ENCODE measurements at places on chromosomes 2 and 18.

- DNase-seq = no peak
Measured at GRCh38 chr18:22488554-22488953, 70.8 kb upstream of the CTAGE1 start.

GRCh38 chr2:8558096-8558495 is 123.8 kb upstream of the ID2 start:
- no peak for DNase-seq

DNA sequence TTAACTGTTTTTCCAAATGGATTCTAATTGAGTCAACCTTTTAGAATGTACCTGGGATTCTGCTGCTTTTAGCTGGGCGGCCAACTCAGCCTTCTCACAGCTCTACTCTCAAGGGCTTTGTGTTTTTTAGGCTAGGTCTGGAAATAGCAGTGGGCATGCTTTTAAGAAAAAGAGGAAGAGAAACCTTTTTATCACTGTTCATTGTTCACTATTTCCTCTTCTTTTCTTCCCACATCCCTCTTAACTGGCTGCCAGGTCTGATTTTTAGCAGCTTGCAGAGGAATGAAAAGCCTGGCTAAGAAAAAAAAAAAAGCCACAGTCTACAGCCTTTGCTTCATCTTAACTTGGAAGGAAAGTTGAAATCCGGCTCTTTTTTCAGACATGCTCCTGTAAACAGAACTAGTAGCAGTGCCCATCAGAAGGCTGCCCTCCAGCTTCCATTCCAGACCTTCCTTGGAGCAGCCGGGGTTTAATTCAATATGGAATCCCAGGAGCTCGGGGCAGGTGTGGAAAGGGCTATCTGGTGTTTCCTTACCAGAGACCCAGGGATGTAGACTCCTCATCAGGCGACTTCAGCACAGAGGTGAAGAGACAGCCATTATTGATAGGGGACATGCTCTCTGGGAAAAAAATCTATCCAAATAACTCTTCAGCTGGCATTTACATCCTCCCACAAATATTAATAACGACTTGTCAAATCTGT is 230.7 kb downstream of the MYO3B start:
- no peak for DNase-seq

DNA sequence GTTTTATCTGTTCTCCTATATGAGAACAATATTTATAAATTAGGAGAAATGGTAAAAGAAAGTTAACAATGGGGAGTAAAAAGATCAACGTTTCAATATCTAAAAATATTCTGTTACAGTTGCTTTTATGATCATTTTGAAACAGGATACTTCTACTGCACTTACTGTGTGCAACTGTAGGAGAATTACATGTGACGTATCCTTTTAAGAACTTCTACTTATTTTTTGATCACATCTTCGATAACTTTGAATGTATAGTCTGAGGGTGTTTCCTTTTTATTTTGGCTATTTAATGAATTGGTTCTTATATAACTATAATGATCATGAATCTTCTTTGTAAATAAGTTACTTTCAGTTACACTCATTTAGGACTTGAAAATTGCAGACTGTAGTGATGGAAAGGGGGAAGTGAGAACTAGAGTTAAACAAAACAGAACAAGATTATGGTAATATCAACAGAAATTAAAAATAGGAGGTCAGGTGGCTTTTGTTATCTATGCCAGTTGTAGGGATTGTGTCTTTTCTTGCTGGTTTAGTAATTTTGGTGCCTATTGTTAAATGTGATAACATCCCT is 109.9 kb downstream of the MSTN start:
- DNase-seq = no peak

- DNase-seq = no peak
Measured at GRCh38 chr2:44148999-44149398, 19.7 kb upstream of the PPM1B start.

GRCh38 chr18:7488571-7488970 is 78.5 kb upstream of the PTPRM start:
- DNase-seq = no peak

DNA sequence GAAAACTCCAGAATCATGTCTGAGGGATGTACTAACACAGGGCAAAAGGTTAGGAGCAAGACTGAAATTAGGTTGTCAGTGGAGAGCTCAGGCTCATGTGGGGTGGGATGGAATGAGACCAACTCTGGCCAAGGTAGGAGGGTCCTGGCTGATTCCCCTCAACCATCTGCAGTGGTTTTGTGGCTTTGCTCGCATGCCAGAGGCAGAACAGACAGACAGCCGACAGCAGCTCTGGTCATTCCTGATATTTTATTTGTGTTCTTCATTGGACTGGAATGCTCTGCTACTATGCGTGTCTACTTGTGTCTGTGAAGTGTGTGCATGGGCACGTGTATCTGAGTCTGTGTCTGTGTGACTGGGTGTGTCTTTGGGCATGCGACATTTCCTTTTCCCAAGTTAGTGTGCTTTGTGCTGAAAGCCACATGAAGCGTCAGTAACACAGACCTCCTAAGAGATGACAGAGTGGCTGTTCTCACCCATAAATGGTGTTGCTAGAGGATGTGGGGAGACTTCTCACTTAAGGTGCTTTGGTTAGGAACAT is 239.5 kb downstream of the CNTNAP5 start:
- DNase-seq = no peak

DNA sequence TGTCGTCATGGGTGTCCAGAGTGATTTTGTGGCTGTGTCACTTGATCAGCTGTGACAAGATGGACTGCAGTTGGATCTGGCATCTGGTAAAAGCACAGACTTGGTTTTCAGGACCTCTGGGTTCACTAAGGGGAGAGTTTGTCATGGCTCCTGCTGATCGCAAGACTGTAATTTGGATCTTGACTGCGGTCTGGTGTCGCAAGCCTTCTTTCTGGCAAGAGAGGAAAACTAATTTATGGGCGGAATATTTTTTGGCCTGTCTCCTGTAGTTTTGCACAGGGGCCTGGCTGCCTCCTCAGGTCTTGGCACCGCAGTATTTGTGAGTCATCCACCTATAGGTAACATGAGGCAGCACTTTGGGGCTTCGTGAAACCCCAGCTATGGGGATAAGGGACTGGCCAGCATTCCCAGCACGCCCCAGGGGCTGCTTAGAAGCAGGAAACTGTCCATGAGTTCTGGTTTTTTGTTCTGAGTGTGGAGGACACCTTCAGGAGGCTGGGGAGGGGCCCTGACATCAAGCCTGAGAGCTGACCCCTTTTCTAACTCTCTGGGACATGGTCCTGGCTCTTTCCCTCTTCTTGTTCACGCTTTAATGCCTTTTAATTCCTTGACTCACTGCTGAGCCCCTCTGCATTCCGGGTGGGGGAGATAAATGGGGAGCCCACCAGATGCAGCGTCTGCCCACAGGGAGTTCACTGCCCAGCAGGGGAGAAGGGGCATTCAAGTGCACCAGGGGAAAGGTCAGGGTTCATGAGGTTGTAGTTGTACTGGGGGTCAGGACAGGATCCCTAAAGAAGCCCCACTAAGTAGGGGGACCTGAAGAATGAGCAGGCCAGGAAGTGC is 12.2 kb downstream of the SH3BP4 start:
- DNase-seq = no peak

- DNase-seq = no peak
Measured at GRCh38 chr2:147845411-147845971, 662 bp downstream of the ACVR2A start.

GRCh38 chr18:57790316-57790715 is 12.8 kb downstream of the ATP8B1 start:
- DNase-seq = no peak

GRCh38 chr2:17643031-17643615 is 102.6 kb downstream of the VSNL1 start:
- DNase-seq = no peak

DNA sequence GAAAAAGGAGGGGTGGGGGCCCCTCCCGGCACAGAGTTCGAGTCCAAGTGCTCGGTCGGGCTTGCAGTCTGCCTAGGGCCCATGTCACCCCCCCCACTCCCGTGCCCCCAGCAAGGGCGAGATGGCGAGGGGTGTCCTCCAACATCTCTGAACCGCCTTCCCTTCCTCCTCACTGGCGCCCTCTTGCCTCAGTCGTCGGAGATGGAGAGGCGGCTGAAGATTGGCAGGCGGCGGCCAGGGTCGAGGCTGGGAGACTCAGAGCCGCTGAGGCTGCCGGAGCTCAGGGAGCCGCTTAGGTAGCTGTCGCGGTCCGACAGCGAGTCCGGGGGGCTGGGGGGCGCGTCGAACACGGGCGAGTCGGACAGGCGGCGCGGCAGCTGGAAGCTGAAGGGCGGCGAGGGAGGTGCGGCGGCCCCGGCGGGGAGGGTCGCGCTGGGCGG is 2.3 kb downstream of the ZFP36L2 start:
- no peak for DNase-seq

- no peak for DNase-seq
Measured at GRCh38 chr2:224601923-224602322, 16.8 kb upstream of the CUL3 start.

DNA sequence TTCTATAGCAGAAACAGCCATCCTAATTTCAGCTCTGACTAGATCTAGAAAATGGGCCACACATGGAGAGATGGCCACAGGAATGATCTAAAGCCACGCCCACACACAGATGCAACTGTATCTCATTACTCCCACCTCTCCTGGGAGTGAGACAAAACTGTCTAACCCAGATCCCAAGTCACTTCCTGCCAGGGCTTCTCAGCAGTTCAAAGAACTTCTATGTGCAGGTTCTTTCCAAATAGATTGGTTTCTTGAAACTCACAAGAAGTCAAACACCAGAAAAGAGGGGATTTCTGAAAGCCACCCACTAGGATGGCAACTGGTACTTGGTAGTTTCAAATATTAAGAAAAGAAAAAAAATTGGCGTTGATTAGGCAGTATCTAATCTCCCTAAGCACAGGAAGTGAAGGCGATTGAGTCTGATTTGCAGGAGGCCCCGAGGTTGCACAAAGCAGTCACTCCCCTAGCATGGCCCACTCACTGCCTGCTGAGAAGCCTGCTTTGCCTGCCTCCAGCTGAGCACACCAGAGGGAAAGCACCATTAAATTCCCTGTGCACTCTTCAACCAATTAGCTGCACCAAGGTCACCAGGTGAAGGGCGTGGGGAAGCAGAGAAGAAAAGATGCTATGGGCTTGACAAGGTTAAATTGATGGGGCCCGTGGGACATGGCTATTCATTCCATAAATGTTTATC is 51.1 kb downstream of the PAPOLG start:
- no peak for DNase-seq

DNA sequence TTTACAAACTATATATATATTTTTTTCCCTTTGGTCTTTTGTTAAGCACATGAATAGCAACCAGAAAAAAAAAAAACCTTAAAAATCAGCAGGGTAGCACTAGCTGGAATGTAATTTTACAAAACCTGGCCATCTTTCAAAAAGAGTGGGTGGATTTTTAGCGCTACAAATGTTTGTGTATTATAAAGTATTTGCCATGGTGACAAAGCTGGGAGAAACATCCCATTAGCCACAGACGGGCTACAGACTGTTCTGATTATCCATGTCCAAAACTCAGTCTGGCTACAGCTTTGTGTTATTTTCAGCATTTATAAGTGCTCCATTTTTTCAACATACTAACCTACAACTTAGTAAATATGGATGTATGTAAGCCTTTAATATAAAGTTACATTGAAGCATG is 249.5 kb upstream of the TANK start:
- DNase-seq = no peak

GRCh38 chr18:51862051-51862715 is 477.8 kb upstream of the DCC start:
- DNase-seq = no peak

DNA sequence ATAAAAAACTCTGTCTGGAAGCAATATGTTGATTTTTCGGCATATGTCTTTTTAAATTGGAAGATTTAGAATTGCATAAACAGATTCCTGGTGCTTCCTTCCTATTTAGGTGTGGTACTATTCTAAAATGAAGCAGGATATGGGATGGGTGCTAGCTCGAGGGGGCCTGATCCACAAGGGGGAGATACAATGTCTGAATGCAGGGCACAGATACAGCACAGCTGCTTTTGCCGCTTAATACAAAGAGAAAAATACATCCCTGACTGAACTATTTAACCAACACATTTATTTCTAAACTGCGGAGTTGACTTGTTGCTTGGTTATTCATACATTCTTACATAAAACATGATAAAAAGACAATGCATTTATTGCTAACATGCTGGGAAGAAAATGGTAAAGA is 169.1 kb downstream of the TMEFF2 start:
- DNase-seq = no peak

- no peak for DNase-seq
Measured at GRCh38 chr2:25624635-25625034, 48.7 kb downstream of the DTNB start.

GRCh38 chr2:74291218-74291544 is 52.0 kb downstream of the SLC4A5 start:
- DNase-seq = no peak

DNA sequence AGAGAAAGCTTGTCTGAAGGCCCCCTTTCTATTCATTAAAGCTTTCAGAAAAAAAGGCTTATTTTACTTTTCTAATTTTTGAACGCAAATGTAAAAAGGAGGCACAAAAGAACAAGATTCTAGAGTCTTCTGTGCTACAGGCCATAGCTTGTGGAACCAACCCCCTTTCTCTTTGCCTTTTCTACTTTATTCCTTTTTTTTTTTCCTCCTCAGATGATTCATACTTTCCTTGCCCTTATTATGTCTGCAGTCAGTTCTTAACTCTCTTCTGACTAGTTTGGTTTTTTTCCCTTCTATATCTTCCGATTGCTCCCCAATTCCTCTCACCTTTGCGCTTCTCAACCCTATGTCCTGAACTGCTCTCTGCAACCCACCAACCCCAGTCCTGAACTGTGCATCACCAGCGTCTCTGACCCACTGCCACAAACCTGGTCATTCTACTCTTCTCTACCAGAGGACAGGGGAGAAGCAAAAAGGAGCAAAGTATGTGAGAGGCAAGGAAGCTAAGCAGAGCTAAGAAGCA is 56.9 kb upstream of the WIPF1 start:
- no peak for DNase-seq

- no peak for DNase-seq
Measured at GRCh38 chr2:39734445-39734844, 44.6 kb downstream of the THUMPD2 start.

DNA sequence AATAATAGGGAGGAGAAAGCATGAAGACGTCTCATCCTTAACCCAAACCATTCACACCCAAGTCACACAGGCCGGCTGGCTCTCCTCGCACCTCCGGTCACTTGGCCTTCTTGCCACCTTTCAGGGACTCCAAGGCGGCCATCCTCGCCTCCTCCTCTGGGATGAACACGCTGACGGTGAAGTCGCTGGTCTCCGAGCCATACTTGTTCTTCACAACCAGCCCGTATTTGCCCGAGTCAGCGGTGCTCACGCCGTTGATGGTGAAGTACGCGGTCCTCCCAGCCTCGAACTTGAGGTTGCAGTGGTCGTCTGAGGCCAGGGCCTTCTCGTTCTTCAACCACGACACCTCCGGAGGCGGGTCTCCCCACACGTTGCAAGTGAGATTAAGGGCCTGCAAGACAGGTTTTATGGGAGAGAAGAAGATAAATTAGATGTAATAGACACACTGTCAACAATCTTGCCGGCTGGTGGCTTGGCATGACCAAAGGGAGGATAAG is 54.3 kb upstream of the LPIN2 start:
- DNase-seq = no peak

GRCh38 chr18:77263466-77263763 is 13.8 kb downstream of the GALR1 start:
- DNase-seq = no peak

- no peak for DNase-seq
Measured at GRCh38 chr2:6845312-6845711, 20.4 kb downstream of the CMPK2 start.

GRCh38 chr18:13441736-13442135 is 223.2 kb downstream of the LDLRAD4 start:
- no peak for DNase-seq

All from left renal cortex interstitium (tissue), 4 donors.